ENCODE measurements at places on chromosomes 7 and 10.

GRCh38 chr10:123463181-123463580 lies 203.0 kb upstream of the GPR26 start:
- no peak for DNase-seq

DNA sequence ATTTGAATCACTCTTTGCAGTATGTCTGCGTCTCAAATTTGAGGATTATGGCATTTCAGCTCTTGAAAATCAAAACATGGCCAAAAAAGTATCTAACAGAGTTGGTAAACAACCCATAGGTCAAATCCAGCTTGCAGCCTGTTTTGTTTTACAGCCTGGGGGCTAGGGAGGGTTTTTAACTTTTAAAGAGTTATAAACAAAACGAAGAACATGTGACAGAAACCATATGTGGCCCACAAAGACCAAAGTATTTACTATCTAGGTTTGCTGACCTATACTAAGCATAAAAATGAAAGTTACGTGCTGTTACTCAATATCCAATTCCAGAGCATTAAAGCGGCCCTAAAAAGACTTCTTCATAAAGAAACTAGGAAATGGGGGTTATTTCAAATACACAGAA lies 55.5 kb upstream of the STARD3NL start:
- DNase-seq: no peak

DNA sequence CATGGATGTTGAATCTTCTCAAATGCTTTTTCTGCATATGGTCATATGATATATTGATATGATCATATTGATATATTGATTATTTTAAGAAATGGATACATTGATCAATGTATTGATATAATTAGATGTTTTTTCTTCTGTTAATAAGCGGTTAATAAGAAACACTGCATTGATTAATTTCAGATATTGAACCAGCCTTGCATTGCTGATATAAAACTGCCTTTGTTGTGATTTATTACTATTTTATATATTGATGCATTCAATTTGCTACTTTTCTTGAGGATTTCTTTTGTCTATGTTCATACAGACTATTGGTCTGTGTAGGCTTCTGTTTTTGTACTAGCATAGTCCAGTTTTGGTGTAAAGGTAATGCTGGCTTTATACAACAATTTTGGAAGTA lies 79.7 kb upstream of the ELN start:
- DNase-seq: no peak

GRCh38 chr10:3972460-3973301 lies 187.7 kb upstream of the KLF6 start:
- peak; percentile 17 for DNase-seq

DNA sequence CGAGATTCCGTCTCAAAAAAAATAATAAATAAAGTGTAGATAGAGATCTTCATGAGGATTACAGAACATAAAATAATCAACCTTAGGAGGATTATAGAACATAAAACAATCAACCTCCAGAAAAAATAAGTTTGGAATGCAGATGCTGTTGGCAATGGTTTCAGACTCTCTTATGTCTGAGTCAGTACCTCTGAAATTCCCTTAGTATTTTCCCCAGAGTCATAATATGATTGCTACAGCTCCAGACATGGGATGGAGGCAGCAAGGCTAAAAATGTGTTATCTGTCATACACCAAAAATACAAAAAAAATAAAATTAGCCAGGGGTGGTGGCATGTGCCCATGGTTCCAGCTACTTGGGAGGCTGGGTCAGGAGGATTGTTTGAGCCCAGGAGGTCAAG lies 22.2 kb downstream of the CADPS2 start:
- no peak for DNase-seq

DNA sequence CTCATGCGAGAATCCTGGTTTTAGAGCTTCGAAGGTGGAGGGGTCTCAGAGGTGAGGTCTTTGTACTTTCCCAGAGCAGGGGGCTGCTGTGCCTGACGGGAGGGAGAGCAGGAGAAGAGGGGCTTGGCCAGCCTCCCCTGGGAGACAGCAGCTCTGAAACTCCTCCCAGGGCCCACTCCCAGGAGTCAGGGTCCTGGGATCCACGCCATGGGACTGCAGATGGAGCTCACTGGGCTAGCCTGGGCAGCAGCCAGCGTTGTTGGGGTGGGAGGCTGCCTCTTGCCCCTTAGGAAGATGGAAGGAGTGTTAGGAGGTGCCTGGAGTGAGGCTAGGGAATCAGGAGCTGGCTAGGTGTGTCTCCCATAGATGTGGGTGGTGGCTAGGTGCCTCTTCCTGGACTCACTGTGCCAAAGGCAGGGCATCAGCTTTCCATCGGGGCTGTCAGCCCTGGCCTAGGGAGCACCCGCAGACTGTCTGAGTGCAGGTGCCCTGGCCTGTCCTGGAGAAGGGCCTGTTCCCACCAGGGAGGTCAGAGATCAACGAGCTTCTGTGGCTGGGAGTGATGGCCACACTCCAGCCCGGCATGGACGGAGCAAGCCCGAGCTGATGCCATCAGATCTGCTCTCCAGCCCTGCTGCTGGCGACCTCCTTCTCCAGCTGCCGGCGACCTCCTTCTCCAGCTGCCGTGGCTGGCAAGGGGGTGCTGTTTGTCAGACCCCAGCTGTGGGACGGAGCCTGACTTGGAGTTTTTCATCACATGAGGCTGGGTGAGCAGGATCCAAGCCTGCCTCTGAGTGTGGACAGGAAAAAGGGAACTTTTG lies 111.3 kb downstream of the PTPN20 start:
- DNase-seq: no peak

GRCh38 chr7:76293407-76293901 lies 9.0 kb upstream of the HSPB1 start:
- DNase-seq: no peak

GRCh38 chr7:18940593-18941134 lies 176.8 kb downstream of the TWIST1 start:
- DNase-seq: no peak

- no peak for DNase-seq
Observed at GRCh38 chr10:13404305-13404759, 56.2 kb upstream of the SEPHS1 start.

DNA sequence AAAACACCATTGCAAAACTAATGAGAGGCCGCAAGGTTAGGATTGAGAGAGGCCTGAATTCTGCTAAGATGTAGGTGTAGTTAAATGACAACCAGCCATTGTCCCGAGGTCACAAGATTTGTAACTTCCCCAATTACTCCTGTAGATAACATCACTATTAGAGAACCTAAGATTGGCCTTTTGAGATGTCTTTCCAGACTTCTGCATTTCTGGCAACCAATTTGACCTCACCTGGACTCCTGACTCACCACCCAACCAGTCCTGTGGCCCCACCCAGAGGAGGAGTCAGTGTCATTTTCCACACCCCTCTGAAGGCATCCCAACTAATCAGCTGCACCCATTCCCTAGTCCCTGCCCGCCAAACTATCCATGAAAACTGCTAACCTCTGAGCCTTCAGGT lies 115.7 kb downstream of the PRKAG2 start:
- no peak for DNase-seq

DNA sequence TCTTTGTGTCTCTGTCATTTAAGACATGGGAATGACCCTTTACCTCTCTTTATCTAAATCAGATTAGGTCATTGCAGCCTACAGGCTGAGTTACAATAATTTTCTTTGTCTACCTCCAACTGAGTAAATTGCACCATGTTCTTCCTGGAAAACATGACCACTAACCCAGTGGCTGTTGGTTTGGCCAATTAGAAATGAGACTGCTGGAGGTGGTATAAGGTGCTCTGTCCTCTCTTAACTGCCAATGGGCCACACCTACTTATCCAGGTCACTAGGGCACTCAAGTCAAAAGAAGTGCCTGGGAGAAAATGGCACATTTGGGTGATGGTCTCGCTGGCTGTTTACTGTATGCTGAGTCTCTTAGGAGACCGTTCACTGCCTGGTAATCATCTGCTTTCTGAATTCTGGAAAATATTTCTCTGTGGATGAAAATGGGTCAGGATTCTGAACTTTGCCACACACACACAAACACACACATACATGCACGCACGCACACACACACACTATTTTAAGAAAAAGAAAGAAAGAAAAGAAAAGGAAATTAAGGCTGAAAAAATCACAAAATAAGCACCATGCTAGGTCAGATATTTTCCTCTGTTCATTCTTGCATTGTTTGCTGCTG lies 16.4 kb downstream of the STAMBPL1 start:
- no peak for DNase-seq

DNA sequence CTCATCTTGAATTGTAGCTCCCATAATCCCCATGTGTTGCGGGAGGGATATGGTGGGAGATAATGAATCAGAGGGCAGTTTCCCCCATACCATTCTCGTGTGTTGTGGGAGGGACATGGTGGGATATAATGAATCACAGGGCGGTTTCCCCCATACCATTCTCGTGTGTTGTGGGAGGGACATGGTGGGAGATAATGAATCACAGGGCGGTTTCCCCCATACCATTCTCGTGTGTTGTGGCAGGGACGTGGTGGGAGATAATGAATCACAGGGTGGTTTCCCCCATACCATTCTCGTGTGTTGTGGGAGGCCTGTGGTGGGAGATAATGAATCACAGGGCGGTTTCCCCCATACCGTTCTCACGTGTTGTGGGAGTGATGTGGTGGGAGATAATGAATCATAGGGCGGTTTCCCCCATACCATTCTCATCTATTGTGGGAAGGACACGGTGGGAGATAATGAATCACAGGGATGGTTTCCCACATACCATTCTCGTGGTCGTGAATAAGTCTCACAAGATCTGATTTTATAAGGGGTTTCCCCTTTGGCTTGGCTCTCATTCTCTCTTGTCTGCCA lies 271.0 kb downstream of the MAD1L1 start:
- peak; percentile 43 for DNase-seq

DNA sequence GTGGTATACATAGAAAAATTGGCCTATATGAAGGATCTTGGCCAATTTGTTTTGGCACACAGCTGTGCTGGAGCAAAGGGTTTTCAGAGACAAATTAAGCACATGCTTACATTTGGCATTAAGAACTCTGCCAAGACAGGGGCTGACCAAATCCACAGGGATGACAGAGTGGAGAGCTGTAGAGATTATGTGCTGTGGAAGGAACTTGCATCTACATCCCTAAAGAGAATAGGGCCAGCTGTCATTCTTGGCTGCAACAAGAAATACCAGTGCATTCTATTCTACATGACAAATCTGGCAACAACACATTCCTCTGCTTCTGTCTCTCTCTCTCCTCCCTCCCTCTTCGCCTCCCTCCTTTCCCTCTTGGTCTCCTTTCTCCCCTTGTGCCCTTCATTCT lies 75.6 kb downstream of the POM121L12 start:
- DNase-seq: no peak

GRCh38 chr7:129865925-129866201 lies 86.9 kb downstream of the UBE2H start:
- DNase-seq: no peak

DNA sequence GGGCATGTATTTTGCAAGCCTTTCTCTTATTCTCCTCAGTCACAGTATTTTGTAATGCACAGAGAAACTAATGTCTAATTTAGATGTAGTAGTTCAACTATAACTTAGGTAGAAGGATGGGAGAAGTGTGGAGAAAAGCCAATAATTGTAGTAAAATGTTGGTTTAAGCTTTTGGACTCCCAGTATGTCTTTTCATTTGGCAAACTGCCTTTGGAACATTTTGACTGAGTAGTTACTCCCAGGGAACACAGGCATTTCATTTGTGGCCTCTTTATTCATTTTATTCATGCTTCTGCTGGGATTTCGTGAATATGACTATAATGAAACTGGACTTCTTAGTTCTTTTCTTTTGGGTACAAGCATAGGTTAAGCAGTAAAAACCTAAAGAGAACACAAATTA lies 79.0 kb downstream of the EXOC4 start:
- no peak for DNase-seq

DNA sequence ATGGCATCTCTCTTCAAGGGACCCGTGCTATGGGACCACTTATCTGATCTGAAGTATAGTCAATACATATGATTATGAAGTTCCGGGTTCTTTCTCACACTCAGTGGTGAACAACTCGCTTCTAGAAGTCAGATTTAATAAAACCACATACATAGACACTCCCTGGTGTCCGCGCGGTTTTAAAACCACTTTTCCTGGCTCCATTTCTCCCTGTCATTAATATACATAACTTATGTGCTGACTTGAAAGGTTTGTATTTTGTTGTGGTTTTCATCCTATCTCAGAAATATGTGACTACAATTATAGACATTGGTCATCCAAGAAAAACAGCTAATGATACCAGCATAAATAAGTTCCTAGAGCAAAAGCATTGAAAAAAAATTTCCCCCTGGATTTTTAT lies 34.0 kb downstream of the SVIL start:
- DNase-seq: no peak

GRCh38 chr7:102117743-102118142 lies 168.9 kb upstream of the SH2B2 start:
- no peak for DNase-seq

DNA sequence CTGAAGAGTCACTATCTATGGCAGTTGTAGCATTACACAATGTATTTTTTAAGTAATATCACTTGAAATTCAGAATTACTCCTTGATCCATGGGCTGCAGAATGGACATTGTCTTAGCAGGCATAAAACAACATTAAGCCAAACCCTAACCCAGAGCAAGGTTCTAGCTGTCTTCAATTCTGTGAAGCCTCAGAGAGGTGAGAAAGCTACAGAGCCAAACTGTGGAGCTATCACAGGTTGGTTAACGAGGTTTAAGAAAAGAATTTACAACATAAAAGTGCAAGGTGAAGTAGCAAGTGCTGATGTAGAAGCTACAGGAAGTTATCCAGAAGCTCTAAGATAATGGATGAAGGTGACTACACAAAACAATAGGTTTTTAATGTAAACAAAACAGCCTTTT lies 582.7 kb upstream of the POT1 start:
- no peak for DNase-seq

DNA sequence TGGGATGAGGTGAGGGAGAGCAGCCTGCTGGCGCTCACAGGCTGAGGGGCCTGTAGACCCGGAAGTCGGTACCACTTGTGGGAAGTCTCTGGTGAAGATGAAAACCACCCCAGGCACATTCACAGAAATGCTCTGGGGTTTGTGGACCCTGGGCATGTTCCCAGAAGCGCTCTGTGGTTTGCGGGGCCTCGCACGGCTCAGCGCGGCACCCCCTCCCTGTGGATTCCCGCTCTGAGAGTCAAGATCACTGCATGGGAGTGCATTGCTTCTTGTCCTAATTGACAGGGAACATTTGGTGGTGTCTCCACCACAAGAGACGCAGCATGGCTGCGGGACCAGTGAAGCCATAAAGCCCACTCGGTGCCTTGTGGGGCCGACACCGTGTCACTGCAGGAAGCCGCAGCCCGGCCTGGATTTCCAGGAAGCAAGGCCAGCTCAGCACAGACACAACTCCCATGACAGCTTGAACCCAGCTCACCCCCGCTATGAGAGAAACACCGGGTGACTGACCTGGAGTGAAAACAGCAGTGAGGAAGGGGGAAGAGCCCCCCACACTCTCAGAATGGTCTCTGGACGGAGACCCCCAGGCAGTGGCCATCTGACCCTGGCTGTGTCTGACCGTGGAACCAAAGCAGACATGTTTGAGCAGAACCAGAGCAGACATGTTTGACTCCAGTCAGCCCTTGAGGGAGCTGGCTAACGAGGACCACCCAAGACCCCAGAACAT lies 157.2 kb downstream of the PTPRN2 start:
- DNase-seq: no peak

All from CD8-positive, alpha-beta memory T cell (primary cell).